ENCODE measurements at places on chromosomes 6 and 20. TPM values are rescaled to one million over a fixed set of nuclear protein-coding genes. Genes with fewer than 3 reads are reported as not detected.

DNA sequence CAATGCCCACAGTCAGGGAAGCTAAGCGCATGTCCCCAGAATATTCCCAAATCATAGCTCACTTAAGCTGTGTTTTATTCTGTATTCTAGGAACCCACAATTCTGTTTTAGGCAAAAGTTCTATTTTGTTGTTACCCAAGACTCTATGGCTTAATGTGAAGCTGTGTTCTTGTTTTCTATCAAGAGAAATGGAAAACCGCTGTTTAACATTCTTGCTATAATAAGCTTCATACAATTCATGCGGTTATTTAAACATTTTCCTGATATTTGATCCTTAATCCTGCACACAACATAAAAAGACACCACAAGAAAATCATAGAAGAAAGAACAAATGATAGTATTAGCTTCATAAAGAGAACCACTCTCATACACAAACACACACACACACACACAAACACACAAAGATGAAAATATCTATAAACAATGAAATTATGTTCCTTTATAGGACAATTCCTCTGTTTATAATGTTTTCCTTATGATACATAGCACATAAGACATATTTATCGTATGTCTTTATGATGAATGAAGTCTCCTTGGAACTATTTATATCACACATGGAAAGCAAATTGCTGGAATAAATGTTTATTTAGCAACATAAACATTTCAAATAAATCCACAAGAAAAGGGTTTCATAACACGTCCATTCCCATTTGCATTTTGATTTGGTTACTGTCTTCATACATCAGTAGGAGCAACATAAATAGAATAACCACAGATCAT lies 16.4 kb upstream of the COL21A1 start:
- DNase-seq, result no peak

GRCh38 chr20:32437391-32438074 lies 79.4 kb downstream of the ASXL1 start:
- DNase-seq, result no peak

DNA sequence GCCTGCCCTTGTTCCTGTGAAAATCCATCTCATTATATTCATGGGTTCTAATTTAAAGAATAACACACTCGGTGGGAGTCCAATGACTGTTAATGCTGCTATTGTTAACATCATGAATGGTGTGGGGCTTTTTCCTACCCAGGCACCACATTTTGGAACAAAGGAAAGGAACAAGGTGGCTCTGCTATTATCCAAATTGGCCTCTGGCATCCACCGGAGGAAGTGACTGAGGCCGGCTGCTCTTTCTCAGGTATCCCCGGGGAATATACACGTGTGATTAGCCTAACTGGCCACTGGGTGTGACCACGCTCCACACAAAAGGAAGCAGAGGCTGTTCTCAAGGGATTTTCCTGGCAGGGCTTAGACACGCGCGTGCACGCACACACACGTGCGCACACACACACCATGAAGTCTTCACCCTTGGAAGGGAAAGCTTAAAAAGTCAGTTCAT lies 601.2 kb upstream of the ARID1B start:
- DNase-seq, result peak; percentile 15

The NOX3 gene
- not detected for total RNA-seq

Data from renal cortical epithelial cell (primary cell).